ENCODE measurements at places on chromosomes 7 and 10. TPM values are rescaled to one million over a fixed set of nuclear protein-coding genes. Genes with fewer than 3 reads are reported as not detected.

Gene CALCR
- not detected for total RNA-seq

DNA sequence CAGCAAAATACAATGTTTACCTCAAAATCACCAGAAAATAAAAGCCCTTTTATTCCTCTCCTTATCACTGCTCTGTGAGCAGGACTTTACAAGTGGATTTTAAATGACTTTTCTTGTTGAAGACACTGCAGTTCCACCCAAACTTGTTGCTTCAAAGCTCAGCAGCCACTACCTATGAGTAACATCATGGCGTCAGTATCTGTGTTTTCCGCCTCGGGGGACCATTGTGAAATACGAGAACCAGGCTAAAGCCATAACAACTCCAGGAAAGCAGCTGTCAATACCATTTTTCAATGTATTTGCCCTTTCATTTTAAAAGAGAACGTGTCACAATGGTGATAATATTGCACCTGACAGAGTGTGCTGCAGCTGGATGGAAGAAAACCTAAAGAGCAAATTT lies 284.0 kb upstream of the RNF32 start:
- DNase-seq, result no peak

DNA sequence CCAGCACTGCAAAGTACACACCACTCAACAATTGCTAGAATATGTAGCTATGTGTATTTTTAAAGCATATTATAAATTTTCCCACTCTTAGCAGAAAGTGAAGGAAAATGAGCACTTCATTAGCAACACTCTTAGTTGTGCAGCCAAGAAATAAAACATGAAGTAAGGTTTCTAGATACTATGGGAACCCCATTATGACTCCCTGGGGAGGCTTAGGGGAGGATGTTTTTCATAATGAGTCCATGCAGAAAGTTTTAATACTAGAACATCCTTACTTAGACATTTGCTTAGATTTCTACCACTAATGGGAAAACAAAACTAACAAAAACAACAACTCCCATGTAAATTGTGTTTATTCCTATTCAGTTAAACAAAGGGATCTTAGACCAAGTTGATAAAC lies 148.4 kb upstream of the HDAC9 start:
- no peak for DNase-seq

Gene TDRD1
- 0.20 TPM for total RNA-seq

Gene TWIST1
- total RNA-seq, result not detected

GRCh38 chr10:47359101-47359500 lies 10.9 kb downstream of the RBP3 start:
- no peak for DNase-seq

GRCh38 chr7:30884881-30885280 lies 26.8 kb upstream of the AQP1 start:
- no peak for DNase-seq

DNA sequence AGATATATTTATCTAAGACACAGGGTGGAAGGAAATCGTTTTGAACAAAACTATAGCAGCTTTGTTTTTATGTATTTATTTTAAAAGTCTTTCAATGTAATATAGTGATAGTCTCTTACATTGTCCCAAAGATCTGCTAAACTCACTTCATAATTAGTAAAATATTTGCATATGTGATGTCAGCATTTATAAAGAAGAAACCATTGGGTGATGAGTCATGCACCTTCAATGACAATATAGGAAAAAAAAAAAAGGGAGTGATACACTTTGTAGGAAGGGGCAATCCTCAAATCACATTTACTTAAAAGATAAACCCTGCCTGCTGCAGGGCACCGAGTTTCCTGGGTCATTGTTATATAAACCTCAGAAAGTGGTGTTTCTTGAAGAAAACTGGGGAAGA lies 112.4 kb upstream of the SEMA3C start:
- DNase-seq, result no peak

Gene FAM13C
- not detected for total RNA-seq

GRCh38 chr7:75971961-75972763 lies 22.2 kb downstream of the TMEM120A start:
- no peak for DNase-seq

DNA sequence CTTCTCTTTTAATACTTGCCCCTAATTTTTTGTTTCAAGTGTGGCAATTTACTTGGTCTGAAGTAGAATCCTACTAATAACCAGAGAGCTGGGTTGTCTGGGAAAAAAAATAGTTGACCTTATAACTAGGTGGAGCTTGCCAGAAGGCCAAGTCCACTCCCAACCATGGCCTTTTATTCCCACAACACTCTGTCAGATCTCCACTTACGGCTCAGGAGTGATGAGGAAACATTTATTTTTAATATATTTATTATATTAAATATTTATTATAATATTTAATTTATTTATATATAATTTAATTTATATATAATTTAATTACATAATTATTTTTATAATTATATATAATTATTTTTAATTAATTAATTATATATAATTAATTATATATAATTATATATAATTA lies 58.8 kb downstream of the TSPAN12 start:
- no peak for DNase-seq

DNA sequence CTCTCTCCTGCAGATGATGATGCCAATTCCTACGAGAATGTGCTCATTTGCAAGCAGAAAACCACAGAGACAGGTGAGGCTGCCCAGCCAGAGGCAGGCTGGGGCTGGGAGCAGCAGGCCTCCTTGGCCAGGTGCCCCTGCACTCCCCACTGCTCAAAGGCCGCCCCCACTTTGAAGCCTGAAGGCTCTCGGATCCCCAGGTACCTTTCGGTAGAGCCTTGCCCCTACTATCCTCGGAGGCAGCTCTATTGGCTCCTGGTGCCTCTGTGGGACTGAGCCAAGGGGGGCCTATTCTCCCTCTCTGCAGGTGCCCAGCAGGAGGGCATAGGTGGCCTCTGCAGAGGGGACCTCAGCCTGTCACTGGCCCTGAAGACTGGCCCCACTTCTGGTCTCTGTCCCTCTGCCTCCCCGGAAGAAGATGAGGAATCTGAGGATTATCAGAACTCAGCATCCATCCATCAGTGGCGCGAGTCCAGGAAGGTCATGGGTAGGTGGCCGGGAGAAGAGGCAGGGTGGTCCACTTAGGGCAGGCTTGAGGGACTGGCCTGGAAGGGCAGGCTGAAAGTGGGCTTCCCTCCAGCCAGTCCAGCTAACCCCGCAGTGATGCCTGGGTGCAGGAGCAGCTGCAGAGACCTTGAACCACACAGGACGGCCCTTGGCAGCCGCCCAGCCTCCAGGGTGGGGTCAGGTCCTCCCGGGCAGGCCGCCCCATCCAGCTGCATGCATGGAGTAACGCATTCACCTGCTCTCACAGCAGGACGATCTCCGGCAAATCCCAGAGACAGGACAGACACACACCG lies 14.1 kb downstream of the LAT2 start:
- no peak for DNase-seq

DNA sequence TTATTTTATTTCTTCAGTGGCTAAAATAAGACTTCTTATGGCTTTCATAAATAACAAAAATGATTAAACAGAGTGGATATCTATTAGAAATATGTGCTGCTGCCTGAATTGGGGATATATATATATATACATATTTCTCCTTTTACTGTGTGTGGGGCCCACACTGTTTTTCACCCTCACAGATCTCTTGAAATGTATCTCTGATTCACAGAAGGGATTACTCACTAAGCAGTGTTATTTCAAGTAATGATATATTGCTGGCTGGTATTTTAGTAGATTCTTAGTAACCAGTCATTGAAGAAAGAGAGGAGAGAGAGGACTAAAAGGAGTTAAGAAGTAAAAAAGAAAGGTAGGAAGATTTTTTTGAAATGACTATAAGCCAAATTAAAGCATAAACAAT lies 308.6 kb upstream of the NRP1 start:
- no peak for DNase-seq

GRCh38 chr7:1672851-1673486 lies 2.9 kb downstream of the ELFN1 start:
- DNase-seq, result no peak

DNA sequence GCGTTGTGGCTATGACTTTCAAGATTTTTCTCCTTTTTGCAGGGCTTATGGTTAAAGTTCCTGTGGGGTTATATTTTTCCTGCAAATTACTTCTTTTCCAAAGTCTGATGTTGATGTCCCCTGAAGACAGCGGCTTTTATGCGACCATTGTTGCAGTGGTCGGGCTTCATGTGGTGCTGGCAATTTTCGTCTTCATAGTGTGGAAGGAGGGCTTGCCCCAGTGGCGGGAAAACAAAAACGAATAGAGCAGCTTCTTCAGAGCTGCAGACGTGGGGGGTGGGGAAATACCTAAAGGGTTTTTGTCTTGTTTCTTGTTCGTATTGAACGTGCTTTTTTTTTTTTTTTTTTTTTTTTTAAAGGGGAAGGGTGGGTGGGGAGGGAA lies 53.8 kb downstream of the MCMBP start:
- DNase-seq, result no peak

Gene ITIH5
- not detected for total RNA-seq

DNA sequence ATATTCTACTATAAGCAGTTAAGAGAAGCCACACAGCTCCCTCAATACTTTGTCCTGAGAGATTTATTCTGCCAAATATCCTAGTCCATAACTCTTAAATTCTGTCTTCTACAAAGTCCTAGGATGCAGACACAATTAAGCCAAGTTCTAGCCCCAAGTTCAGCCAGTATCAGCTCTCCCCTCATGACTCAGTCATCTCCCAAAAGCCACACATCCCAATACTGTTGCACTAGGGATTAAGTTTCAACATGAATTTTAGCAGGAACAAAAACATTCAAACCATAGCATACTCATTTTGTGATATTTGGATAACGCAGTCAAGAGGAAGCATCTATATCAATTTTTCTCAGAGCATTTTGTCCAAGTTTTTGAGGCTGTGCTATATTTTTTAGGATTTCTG lies 277.4 kb downstream of the FZD1 start:
- DNase-seq, result no peak

Gene CYP2C19
- not detected for total RNA-seq

Gene NKX6-2
- not detected for total RNA-seq

GRCh38 chr7:107070710-107071109 lies 26.2 kb downstream of the PRKAR2B start:
- DNase-seq, result no peak

DNA sequence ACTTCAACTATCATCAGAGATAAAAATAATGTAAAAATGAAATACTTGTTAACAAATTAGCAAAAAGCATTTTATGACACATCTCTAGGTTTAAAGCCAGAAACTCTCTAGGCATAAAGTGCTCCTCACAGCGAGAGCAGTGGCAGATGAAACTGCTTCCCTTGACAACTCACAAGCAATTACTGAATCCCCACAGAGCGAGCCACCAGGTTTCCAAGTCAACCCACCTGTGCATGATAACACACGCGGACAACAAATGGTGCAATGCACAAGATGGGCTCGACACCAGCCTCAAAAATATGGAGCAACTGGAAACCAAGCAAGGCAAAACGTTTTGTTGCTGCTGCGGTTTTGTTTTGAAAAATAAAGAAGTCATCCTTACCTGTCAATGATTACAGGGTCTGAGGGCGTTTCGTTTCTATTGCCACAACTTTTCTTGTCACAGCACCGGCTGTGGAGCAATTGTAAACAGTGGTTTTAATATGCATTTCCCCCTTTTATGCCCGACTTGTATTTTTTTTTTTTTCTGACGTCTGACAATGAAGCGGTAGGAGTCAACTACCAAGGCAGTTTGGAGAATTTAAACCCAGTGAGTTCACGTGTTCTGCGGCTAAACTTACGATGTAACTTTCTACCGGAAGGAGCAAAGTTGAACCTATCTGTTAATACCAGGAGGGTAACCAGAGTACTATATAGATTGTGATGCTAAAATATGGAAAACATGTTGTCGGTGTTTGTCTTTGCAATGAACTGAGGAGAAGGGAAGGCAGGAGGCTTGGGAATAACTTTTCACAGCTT lies 7.0 kb downstream of the EBF3 start:
- DNase-seq, result no peak

Gene PDE6C
- not detected for total RNA-seq

GRCh38 chr7:1733206-1733907 lies 63.3 kb downstream of the ELFN1 start:
- DNase-seq, result no peak

- DNase-seq, result no peak
Measured at GRCh38 chr10:119653916-119654315, 2.7 kb downstream of the BAG3 start.

DNA sequence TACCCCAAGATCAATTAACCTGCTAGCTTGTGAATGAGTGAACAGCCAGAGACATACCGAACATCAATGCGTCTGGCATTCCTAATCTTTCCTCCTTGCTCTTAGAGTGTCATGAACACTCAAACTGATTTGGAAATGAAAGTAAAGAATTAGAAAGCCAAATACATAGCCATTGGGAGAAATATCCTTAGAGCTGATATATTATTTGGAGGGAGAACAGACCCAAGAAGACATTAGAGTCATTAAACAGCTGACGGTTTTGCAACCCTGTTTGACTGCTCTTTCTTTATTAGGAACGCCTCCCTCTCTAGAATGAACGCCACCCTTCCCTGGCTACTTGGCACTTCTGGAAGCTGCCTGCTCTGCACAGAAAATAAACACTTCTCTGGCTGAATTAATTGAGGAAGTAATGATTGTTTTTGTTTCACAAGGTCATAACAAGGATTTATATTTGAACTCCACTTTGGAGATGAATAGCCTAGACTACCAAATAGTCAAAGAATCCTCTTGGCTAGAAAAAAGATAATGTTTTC lies 42.8 kb downstream of the CTTNBP2 start:
- no peak for DNase-seq

Gene OR6B1
- not detected for total RNA-seq

DNA sequence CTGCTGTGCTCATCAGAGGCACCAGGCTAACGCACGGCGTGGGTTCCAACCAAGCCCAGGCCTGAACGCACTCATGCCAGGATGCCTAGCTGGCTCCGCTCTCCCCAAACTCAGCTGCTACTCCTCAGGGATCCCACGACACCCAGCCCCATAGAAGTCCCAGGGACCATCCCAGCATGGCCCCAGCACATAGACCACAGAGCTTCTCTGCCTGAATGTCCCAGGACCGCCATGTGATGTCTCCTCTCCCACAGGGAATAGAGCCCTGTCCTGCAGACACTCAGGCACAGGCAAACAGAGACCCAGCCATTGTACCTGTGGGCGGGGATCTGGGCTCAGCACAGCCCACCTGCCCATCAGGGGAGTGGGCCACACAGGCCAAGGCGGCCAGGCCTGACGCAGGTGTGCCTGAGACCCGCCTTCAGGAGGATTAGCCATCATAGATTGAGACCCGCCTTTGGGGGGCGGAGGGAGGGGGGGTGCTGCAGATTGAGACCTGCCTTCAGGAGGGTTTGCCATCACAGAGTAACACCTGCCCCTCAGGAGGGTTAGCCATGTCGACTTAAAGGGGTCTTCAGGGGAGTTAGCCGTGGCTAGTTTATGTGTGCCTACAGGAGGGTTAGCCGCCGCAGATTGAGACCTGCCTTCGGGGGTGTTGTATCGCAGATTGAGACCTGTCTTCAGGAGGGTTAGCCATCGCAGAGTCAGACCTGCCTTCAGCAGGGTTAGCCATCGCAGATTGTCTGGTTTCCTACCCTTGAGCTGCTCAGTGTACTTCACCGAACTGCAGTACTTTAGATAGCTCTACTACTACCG lies 29.0 kb downstream of the RASGEF1A start:
- DNase-seq, result peak; percentile 4

DNA sequence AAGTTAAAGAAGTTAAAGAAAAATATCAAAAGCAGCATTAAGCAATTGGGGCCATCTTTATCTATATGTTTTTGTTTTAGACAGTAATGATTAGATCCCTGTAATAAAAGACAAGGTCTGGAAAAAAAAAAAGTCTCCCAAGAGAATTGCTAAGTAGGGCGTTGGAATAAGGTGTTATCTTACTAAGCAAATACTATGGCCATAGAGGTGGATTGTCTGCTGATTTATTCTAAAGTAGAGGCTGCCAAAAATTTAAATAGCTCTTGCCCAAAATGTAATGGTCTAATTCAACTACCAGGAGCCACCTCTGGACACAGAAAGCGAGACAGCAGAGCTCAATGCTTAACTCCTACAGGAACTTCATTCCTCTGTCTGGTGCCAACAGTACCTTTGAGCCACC lies 71.6 kb downstream of the HERPUD2 start:
- DNase-seq, result no peak
